ENCODE measurements at places on chromosomes 1 and 21.
A peak's percentile ranks its signal among the peaks of the same experiment; 100 is the strongest.

- DNase-seq: no peak
Observed at GRCh38 chr1:226125831-226126230, 60.7 kb downstream of the ACBD3 start.

DNA sequence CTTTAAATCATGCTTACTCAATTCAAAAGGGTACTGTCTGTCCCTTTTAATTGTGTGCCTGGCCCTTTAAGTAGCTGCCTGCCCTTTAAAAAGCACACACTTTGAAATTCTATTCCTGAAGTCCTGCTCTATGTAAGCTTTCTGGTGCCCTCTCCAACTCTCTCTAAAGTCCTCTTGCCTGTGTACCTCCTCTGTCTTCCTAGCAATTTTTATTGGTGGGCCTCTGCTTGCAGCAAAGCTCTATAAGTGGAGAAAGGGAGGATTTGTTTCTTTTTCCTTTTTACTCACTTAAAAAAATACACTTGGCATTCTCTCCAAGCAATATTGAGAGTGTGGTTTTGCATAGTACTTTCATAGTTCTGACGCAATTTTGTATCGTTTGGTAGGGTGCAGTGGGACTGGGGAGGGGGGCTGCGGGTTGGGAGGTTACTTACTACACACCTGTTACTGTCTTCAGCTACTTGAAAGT lies 135.4 kb downstream of the LMO4 start:
- no peak for DNase-seq

DNA sequence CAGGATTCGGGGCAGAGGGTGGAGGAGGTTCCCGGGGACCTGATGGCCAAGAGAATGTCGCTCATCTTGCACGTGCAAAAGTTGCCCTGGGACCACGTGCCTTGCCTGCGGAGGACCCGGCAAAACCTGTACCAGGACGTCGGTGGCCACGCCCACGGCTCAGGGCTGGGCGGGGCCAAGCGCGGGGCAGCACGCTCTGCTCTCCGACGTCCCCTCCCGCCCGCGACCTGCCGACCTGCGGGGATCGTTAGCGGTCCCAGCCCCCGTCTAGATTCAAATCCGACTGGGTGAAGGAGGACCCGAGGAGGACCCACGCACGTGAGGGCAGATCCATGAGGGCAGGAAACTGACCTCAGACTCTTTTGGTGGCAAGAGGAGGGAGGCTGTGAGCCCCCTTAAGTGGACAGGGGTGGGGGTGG lies at the start of gene C1orf167:
Gene C1orf167, plus strand, starts transcription at position 206 of the 419 bp plus-strand sequence. CDS start 2,208 bp downstream, outside the sequence.
- no peak for DNase-seq

GRCh38 chr1:30701258-30701633 lies 22.1 kb downstream of the MATN1 start:
- no peak for DNase-seq

DNA sequence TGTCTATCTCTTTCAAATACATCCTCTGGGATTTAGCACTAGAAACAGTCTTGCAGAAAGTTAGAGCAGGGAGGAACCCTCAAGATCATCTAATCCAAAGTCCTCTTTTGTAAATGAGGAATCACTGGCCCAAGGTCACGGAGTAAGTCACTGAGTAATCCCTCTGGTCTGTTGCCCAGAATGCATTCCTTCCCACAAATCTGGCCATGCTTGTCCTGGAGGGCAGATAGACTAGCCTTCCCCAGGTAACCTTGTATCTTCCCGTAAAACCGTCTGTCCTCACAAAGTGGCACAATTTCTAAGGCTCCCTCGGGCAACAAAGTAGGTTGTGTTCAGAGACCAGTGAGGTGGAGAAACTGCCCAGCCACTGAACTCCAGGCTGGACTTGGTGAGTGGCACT lies 46.2 kb downstream of the DDR2 start:
- no peak for DNase-seq

- DNase-seq: no peak
Observed at GRCh38 chr1:24389231-24389678, 24.3 kb downstream of the STPG1 start.

DNA sequence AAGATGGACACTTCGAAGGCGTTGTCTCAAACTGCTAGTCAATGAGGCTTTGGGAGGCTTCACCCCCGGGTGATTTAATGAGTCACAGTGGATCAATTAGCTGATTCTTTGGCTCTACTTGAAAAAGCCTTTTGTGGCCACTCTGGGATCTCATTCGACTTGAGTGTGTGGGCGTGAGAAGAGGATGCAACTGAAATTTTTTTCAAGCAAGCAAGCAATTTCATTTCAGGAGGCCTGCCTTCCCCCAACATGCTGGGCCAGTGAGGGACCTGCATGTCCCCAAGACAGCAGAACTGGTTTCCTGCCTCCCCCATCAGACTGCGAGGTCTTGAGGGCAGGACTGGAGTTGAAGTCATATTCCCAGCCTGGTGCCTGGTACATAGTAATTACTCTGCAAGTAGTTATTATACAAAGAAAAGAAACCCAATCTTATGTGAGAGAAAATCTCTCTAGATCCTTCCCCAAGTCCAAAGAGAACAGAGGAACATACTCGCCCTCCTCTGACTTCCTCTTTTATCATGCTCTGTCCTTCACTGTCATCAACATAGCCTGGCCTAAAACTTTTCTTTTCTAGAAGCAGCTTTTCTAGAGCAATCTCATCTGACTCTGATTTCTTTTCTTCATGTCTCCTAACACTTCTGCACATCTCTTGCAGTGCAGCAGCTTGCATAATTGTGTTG lies 22.7 kb downstream of the SYT6 start:
- DNase-seq: no peak

- DNase-seq: no peak
Observed at GRCh38 chr1:170730438-170730837, 66.5 kb downstream of the PRRX1 start.

DNA sequence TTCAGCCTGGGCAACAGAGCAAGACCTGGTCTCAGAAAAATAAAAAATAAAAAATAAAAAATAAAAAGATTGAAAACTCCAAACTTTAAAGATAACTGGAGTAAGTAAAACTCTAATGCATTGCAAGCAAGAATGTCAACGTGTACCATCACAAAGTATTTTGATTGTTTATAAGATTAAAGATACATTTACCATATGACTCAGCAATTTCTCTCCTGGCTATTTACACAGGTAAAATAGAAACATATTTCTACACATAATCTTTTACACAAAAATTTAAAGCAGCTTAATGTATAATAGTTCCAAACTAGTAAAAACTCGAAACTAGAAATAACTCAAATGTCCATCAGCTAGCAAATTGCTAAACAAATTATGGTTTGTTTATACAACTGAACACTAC lies 456.1 kb upstream of the RGS18 start:
- DNase-seq: no peak

DNA sequence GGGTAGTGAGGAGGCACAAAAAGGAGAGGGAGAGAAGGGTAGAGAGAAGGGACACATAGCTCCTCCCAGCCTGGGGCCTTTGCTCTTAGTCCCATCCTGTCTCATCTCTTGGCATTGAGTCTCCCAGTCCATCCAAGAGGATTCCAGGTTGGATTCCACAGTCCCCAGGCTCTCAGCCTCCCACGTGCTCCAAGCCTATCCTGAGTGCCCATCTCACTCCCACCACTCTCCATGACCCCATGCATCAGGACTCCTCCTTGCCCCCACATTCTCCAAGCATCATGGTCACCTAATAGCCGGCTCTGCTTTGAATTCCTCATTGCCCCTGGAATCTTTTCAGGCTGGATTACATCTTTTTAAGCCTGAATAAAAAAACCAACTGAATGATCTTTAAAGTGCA lies 87.9 kb downstream of the DSCAM start:
- DNase-seq: no peak

GRCh38 chr21:28106370-28106890 lies 886.2 kb downstream of the LTN1 start:
- DNase-seq: no peak

GRCh38 chr1:231186356-231187115 lies 24.7 kb downstream of the TRIM67 start:
- no peak for DNase-seq

- DNase-seq: no peak
Observed at GRCh38 chr1:93676427-93676826, 5.2 kb downstream of the BCAR3 start.

- no peak for DNase-seq
Observed at GRCh38 chr1:201718346-201719202, 110.4 kb upstream of the IPO9 start.

DNA sequence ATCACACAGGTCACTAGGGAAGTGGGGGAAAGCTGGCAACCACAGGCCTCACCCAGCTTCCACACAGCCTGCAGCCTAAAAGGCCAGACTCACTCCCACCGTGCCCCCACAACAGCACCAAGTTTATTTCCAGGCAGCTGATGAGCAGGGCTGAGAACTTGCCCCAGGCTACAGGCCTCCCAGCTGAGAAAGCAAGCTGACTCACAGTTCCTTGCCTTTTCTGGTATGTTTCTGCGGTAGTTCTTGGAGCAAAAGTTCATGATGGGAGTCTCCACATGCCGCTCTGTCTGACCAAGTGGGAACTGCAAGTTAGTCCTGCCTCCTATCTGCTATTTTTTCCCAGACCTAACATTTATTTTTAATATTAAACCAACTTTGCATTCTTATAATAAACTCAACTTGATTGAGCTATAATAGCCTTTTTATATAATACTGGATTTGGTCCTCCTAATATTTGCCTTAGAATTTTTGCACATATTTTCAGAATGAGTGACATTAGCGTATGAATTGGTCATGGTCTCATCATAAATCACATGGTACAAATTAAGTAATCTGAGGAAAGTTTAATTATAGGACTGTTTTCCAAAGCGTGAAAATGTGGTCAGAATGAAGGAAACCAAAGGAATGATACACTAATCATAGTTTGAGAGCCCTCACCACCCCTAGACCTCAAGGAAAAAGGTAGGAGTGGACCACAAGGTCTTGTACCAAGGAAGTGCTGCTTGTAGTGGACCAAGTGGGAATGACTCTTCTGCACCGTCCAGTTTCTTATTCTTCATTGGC lies 30.7 kb downstream of the RPAP2 start:
- DNase-seq: peak; percentile 91

DNA sequence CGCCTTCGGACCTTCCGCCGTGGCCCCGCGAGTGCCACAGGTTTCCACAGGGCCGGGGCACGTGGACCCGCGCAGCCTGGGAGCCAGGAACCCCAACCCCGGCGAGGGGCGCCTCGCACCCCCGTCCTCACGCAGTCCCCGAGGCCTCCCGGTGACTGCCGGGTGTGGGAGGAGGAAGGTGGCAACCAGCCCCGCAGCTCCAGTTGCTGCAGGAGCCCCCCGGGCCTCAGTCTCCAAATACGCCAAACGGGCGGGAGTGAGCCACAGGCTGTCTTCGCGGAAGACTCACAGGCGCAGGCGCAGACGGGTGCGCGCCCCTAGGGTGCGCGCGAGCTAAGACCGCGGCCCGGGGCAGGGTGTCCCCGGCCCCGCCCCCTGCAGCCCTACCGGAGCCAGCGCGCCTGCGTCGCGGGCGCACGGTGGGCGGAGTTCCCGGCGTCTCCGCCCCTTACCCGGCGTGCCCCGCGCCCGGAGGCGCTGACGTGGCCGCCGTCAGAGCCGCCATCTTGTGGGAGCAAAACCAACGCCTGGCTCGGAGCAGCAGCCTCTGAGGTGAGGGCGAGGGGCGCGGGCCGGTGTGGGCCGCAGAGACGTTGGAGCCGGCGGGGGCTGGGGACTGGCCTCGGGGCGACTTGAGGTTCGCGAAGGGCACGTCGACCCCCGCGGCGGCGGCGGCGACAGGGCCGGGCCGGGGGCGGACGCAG lies at the start of gene ARF1:
Gene ARF1, plus strand, starts transcription at position 495 of the 704 bp plus-strand sequence. CDS start 14,407 bp downstream, outside the sequence.
- DNase-seq: peak; percentile 43

GRCh38 chr1:183770816-183771128 lies 34.1 kb upstream of the RGL1 start:
- DNase-seq: no peak

DNA sequence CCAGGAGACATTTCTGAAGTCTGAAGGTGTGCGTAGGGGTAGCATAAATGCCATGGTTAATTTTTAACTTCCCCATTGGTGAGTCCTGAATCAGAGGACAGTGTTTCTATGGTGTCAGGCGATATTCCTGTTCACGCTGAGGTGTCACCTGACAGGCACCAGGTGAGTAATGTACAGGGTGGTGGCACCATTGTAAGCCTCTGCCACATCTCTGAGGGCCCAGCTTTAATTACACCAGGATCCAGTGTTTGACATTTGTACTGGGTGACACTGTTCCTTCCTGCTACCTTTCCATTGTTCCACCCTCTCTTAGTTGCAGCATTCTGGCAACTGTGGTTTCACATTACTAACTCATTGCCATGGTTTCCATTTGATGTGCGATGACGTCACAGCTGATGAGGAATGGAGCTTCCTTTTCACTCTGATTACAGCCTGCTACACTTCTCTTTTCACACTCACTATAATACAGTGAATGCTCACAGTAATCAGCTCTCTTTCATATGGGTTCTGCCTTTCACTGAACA lies 40.6 kb upstream of the MARK1 start:
- DNase-seq: peak; percentile 10

- DNase-seq: no peak
Observed at GRCh38 chr1:44631333-44631646, 43.0 kb downstream of the TMEM53 start.

GRCh38 chr1:99533909-99534637 lies 111.8 kb upstream of the PALMD start:
- DNase-seq: no peak

DNA sequence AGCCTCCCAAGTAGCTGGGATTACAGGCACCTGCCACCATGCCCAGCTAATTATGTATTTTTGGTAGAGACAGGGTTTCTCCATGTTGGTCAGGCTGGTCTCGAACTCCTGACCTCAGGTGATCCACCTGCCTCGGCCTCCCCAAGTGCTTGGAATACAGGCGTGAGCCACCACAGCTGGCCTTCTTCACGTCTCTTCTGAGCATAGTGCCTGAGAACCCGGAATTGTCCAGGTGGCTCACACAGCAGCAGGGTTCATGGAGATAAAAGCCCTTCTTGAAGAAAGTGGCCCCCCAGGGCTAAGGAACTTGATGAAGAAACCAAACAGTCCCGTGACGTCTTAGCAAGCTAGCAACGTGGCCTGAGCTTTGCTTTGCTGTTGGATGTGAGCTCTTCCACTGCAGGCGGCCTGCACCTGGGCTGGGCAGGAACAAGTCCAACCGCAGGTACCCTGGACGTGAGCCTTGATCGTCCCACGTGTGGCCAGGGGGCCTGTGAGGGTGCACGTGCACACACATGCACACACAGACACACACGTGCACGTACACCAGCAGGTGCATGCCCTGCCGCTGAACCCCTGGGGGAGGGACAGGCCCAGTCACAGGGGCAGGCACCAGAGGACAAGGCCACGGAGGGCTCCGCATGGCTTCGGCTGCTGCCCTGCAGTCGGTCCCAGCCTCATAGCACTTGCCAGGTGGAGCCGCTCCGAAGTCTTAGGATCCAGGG lies 23.4 kb upstream of the TRAPPC10 start:
- no peak for DNase-seq

DNA sequence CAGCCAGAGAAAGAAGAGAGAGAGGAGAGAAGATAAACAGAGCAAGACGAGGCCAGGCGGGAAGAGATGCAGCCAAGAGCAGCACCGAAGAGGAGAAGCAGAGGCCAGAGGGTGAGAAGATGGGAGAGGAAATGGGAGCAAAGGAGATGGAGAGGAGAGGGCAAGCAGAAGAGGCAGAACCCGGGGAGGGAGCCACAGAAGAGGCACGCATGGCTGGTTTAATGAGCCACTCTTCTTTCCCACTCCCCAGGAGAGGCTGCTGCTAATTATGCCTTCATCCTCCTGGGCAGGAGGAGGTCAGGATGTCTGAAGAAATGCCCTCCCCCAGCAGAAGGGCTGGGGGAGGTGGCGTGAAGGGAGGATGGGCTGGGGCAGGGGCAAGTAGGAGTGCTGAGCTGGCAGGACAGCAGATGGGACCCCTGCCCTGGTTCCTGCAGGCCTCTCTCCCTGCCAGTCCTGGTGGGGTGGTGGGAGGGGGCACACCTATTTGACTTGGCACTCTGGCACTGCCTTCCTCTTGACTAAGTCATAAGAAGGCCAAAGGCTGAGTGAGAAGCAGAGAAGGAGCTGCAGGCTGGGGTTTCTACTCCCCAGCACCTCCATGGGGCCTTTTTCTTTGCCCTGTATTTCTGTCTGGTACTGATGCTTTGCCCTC lies 32.3 kb downstream of the KIRREL1 start:
- DNase-seq: no peak
